ENCODE measurements at places on chromosomes 11 and 22.
A peak's percentile ranks its signal among the peaks of the same experiment; 100 is the strongest.

DNA sequence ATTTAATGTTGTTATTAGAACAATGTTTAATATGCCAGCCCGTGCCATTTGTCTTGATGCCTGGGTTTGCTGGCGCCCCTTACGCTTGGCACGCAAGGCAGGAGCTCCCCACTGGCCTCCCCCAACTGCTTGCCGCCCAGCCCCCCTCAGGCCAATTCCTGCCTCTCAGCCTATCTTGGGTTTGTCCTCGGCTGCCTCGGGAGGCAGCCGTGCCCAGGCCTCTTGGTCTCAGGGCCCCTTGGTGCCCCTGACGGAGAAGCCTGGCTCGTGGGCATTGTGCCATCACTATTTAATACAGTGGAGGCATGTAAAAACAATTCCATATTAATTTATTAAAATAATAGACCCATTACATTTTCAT lies 119.8 kb downstream of the KCNQ1OT1 start:
- no peak for DNase-seq

DNA sequence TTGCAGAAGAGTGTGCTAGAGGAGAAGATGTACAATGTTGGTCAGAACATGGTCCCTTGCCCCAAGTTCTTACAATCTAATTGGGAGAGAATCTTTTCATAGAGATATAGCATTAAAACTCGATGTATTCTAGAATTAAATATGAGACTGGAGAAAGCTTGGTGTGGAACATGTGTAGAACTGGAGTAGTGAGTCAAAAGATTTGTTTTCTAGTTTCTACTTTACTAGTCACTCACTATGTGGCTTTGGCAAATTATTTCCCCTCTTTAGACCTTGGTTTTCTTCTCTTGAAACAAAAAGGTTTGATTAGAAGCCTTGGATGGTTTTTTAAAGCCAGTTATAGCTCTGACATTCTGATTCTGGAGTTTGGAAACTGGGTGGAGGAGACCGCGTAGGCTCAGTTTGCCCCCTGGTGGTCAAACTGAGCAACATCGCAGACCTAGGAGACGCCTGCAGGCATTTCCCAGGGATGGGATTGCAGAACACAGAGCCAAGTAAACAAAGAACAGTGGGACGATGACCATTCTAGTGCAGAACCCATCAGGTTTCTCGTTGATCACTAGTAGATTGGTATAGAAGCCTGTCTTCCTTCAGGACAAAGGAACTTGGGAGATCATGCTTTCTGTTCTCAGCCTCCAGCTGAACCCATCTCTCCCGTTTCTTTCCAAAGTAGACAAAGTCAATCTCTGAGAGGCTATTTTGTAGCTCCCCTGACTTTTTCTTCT lies 8.5 kb upstream of the CHRDL2 start:
- DNase-seq, result peak; percentile 73

DNA sequence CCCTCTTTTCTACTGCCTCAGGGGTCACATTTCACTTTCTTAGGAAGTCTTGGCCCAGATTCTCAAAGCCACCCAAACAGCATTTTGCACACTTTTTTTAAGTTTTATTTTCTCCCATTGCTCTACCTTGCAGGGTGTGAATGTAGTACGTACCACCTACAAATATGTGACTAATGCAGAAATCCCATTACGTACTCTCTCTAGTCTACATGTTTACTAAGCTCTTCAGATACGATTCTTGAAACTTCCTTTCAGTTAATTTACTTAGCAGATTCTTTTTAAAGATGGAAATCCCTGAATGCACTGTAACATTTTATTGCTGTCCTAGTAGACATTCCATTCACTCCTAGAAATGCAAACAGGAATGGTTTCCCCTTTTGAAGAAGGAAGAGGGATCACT lies 61.3 kb downstream of the LRRC4C start:
- DNase-seq, result no peak

DNA sequence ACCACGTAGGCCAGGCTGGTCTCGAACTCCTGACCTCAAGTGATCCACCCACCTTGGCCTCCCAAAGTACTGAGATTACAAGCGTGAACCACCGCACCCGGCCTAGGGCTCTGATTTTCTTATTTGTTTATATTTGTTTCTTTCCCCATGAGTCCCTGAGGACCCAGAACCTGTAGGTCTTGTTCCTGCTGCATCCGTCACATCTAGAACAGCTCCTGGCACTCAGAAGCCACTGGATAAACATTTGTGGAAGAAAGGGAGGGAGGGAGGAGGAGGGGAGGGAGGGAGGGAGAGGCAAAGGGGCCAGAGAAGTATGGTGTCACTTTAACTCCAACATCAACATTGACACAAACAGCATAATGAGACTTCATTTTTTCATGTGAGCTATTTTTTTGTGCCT lies 67.7 kb downstream of the CELSR1 start:
- DNase-seq, result no peak

DNA sequence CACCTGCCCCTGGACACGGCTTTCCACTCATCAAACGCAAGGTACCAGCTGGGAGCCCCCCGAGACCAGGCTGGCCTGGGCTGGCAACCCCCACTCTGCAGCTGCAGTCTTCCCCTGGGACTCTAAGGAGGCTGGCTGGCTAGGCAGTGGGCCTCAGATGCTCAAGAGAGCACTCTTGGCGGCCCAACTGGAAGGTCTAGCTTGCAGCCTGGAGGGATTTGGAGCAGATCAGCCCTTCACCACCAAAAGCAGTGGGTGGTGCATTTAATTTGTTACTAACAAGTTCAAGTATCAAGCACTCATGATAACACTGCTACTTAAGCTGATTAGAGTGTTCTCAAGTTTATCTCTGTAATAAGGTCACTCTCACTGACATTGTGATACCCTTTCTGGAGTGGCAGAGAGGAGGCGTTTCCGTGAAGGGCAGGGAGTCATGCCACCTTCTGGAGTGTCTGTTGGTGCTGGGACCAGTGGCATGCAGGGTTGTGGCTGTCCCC lies 21.5 kb downstream of the C22orf23 start:
- no peak for DNase-seq

DNA sequence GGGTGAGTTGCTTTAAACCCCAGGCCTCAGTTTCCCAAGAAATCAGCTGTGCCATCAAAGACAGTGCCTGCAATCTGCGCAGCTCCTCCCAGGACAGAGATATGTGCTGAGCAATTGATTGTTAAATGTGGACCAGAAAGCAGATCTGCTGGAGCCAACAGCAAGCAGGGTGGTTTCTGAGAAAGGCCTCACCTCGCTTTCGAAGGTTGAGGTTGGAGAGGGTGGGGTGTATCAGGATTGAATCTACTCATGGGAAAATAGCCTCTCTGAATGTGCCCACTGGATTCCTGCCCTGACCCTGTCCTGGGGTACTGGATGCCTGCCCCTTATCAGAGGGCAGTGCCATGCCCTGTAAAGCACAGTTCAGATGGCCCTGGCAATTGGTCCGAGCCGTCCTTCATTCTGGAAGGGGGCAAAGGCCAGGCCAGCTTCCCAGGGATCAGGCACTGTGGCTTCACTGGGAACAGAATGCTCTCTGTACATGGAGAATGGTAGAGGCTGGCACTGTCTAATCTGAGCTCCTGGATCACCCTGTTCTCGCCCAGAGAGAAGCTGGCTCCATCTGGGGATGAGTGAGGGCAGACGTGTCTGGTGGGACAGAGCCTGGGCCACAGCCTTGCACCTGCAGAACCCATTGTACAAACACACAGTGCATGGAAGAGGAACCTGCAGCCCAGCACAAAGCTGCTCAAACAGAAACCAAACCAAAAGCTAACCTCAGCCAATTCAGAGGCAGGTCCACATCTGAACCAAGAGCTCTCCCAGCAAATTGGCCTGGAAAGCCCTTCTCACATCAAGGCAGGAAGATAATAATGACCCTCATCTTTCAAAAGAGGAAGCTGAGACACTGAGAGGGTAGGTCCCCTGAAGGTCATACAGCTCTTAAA lies 15.2 kb downstream of the DHCR7 start:
- DNase-seq, result no peak

DNA sequence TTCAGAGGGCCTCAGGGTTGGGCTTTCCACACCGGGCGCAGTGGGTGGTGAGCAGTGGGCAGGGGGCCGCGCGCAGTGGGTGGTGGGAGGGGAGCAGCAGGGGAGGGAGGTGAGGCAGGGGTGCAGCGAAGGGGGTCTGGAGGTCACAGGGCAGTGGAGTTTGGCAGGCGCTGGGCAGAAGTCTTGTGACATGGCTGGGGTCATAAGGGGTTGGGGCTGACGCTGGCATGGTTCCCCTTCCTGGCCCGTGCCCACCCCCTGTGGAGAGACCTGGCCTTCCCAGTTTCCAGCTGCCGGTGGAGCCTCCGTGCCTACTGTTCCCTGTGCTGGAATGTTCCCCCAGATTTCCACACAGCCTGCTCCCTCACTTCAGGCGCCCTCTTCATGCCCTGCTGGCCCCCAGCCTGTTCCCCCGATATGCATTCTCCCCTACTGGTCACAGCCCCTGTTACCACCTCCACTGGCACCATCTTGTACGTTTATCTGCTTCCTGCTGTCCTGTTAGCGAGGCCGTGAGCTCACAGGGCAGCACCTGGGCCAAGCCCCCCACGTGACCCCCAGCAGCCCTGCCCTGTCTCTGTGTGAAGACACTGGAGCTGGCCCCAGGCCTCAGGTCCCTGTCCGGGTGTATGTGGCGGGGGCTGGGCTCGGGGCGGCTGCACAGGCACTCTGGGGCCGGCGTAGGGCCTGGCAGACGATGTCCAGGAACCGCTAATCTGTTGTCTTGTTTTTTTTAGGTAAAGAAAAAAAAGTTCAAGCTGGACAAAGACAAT lies 111.6 kb downstream of the KCNQ1OT1 start:
- no peak for DNase-seq

DNA sequence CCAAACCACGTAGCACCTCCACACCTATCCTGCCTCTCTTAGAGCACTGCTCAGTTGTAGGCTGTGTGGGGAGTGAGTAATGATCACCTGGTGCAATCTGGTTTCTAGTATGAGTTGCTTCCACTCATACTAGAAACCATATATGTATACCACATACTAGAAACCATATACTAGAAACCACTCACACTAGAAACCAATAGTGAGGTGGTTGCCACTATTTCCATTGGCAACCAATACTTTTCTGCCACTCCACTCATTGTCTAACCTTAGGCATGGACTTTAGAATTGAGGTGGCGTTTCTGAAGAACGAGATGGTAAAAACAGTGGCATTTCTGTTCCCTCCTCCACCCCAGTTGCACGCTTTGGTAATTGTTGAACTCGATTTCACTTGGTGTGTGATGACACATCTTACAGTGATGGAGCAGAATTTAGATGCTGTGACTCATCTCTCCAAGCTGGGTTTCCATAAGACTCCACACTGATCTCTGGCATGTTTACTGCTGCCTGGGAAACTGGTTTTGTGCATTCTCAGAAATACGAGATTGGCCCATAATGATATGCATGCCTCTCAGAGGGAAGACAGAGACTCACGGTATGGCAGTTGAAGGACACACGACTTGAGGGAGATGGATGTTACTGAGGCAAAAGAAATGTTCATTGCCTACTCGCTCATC lies 82.9 kb downstream of the KIRREL3 start:
- DNase-seq, result peak; percentile 99

DNA sequence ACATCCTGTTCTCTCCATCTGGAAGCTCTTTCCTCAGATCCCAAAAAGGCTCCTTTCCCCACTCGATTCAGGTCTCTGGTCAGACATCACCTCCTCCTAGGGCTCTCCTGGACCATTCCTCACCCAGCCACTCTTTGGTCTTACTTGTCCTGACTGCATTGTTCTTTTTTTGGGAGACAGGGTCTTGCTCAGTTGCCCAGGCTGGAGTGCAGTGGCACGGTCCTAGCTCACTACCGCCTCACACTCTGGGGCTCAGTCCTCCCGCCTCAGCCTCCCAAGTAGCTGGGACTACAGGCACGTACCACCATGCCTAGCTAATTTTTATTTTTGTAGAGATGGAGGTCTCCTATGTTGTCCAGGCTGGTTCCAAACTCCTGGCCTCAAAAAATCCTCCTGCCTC lies 2.2 kb upstream of the CORO1B start:
- DNase-seq, result no peak

GRCh38 chr11:64094463-64095260 lies 58.9 kb downstream of the FLRT1 start:
- DNase-seq, result peak; percentile 81

GRCh38 chr11:80521592-80521991 lies 1080.8 kb upstream of the TENM4 start:
- no peak for DNase-seq

DNA sequence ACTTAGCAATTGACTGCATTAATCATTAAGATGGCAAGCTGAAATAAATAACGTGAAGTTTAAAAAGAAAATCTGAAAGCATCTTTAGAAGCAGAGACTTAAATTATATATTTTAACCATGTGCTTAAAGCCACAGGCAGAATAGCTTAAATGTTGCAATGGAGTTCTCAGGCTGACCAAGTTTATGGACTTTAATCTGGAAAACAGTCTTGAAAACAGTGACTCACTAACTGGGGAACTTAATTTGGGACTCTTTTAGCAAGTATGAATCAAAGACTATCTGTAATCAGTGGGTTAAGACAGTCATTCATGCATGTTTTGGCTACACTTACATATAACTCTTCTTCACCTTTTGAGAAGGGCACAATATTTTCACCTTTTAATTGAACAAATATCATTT lies 12.6 kb upstream of the GLYATL1 start:
- peak; percentile 79 for DNase-seq

DNA sequence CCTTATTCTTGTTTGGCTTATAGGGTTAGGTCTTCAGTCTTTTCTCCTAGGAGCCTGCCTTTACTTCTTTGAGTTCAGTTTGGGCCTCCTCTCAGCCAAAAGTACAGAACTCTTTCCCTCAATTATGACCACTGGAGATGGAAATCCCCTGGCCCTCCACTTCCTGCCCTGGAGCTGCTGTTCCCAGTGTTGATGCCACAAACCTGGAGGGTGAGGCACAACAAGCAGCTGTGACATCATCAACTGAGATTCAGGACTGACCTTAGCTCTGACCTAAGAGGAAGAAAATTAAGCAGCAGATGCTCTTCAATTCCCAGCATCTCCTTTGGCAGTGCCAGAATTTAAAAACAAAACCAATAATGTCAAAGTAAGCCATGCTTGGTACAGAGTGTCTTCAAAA lies 3.0 kb downstream of the ABTB2 start:
- peak; percentile 72 for DNase-seq

- peak; percentile 78 for DNase-seq
Measured at GRCh38 chr11:134951305-134951700, 539.3 kb upstream of the B3GAT1 start.

DNA sequence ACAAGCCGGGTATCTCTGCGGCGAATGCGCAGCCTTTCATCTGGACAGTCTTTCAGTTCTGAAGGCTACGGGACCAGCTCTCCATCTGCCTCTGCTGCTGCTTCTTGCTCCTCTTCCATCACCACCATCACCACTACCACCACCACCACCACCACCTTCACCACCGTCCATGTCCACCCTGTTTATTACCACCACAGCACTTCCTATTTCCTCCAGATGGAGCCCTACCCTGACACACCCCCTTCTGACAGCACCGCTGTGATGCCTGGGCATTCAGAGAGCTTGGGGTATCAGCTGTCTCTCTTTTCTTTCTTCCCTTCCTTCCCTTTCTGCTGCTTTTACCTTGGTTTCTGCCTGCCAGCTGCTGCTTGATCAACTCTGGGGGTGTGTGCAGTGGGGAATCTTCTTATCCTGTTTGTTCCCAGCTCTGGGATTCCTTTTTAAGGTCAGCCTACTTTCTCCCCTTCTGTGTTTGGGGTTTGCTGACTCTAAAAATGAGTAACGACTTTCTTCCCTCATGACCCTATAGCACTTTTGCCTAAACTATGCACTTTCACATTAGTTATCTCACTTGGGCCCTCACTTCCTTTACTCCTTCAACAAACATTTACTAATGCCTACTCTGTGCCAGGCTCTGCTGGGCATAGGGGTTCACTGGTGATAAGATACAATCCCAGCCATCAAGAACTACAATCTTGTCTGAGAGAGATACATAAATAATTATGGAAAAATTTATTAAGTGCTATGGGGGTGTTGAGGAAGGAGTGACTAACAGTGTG lies 7.8 kb upstream of the RRM1 start:
- no peak for DNase-seq
